Eye (tissue), 1 donor: ENCODE measurements at places on chromosomes 5 and 9.

- DNase-seq = no peak
Measured at GRCh38 chr5:136087961-136088871, 44.4 kb upstream of the SMAD5 start.

GRCh38 chr9:132383462-132383883 lies 23.2 kb downstream of the TTF1 start:
- no peak for DNase-seq

DNA sequence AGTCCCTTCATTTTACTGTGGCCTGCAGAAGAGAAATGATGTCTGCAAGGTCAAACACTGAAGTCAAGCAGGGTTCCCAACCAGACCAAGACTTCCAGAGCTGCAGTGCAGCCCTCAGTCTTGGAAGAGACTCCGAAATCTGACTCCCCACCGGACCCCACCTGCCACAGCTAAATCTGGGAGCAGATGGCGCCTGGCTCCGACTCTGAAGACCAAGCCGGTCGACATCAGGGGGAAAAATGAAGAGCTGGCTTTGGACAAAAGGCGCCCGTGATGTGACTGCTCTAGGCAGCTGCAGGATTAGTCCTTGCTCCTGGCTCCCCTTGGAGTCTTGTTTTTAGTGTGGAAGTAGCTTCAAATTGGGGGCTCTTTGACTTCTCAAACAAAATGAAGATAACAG lies 72.4 kb upstream of the ZNF622 start:
- peak; percentile 54 for DNase-seq

GRCh38 chr9:83204047-83204446 lies 141.1 kb upstream of the RASEF start:
- no peak for DNase-seq

DNA sequence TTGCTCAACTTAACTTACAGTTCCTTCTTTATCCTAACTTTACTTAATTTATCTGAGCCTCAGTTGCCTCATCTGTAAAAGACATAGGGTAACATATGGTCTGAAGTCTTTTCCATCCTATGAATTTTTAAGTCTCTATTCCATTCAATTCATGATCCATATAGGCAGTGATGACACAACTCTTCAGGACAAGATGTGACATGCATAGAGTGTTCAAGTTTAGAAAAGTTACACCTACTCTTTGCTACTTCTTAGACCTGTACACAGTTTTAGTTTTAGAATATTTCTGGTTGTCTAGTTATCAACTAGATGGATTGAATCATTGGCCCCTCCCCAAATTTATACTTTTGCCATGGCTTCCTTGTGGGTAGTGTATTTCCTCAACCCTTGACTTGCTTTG lies 50.7 kb upstream of the ELL2 start:
- no peak for DNase-seq

- DNase-seq = no peak
Measured at GRCh38 chr9:68895741-68896478, 118.0 kb downstream of the PRKACG start.

- no peak for DNase-seq
Measured at GRCh38 chr5:141872496-141873356, 5.5 kb downstream of the PCDH1 start.

- no peak for DNase-seq
Measured at GRCh38 chr9:23841304-23841703, 15.3 kb upstream of the ELAVL2 start.

GRCh38 chr9:38141746-38142591 lies 72.9 kb upstream of the SHB start:
- no peak for DNase-seq

- peak; percentile 12 for DNase-seq
Measured at GRCh38 chr9:755454-756381, 85.8 kb upstream of the DMRT1 start.

DNA sequence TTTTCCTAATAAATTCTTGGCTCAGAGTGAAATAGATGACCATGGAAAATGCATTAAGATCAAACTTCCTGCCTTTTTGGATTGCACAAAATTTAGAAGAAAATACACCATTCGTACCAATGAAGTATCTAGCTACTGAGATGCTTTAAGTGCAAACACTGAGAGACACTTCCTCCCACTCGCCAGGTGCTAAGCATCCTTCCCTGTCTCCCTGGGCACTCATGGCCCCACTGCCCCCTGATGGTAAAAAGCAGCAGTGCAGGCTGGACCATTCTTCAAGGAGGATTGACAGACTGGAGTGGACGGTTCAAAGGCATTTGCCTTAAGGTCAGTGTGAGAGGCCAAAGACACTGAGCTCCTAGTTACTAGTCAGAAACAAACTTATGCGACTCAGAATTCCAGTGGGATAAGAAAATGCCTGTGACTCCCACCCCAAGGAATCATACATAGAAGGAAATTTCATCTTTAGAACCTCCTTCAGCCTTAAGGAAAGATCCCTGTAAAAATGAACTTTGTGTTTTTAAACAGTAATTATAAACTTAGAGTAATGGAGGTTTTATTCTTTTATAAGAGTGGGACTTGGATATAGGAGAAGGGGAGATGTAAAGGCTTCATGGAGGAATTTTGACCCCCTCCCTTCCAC lies 86.0 kb upstream of the SLC30A5 start:
- DNase-seq = peak; percentile 79

DNA sequence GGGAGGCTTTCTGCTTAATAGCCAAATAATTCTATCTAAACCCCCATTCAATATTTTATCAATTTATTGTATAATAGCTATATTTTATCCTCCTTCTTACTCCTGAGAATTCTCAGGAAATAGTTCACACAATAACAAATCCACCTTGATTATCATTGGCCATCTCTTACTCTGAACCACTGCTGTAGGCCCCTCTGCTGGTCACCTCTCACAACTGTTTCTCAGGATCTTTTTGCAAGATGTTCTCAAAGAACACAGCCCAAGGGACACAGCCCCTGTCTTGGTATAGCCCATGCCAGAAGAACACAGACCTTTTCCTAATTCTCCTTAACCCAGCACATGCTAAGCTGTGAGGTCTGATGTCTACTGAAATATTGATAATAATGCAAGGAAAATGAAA lies 74.9 kb upstream of the HTR4 start:
- DNase-seq = no peak

DNA sequence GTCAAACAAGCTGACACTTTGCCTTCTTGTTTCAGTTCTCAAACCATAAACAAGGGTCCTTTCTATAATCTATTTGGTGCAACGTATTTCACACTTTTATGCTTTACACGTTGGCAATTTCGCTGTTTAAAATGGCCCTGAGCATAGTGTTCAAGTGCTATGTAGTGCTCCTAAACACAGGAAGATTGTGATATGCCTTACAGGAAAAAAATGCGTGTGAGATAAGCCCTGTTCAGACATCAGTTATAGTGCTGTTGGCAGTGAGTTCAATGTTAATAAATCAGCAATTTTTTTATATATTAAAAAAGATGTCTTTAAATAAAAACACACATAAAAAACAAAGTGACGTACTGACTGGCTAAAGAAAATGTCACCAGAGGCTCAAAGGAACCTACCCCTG lies 23.9 kb downstream of the CLINT1 start:
- DNase-seq = no peak

- DNase-seq = no peak
Measured at GRCh38 chr5:178525906-178526732, 64.1 kb downstream of the COL23A1 start.

DNA sequence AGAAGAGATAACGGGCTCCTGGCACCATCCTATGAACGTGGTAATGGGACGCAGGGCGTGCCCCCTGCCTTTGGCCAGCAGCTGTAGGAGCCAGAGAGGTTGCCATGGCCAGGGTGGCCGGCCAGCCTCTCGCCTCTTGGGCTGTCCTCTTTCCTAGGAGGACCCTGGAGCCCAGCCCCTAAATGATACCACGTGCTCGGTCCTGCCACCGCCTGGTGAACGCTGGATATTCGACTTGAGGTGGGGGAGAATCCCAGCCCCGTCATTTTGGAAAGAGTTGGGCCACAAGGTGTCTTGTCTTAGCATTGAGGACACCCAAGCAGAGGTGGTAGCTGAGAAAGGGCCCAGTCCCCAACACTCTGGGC lies 391 bp upstream of the NRG2 start:
- DNase-seq = no peak

GRCh38 chr5:132830436-132831094 lies at the start of gene SHROOM1:
Gene SHROOM1, minus strand, starts transcription at chr5:132830647. Its CDS starts 4,507 bp downstream, at chr5:132826140.
- peak; percentile 69 for DNase-seq

- no peak for DNase-seq
Measured at GRCh38 chr9:134459164-134459563, 132.9 kb downstream of the RXRA start.

GRCh38 chr9:90871327-90871935 lies 69.8 kb downstream of the SYK start:
- DNase-seq = no peak

DNA sequence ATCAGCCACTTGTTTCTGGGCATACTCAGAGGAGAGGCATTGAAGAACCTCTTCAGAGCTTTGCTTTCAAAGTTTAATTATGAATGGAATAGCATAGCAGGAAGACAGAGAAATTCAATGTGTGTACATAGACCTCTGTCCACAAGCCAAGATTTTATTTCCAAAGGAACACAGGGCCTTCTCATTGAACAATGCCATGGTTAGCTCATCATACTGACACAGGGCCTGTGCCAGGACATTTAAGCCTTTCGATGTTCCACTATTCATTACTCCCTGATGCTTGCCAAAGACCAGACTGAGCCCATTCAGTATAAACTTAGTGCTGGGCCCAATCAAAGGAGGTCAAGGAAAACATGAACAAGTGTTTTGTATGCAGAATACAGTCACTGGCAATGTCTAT lies 280.8 kb downstream of the FBXL17 start:
- DNase-seq = no peak

DNA sequence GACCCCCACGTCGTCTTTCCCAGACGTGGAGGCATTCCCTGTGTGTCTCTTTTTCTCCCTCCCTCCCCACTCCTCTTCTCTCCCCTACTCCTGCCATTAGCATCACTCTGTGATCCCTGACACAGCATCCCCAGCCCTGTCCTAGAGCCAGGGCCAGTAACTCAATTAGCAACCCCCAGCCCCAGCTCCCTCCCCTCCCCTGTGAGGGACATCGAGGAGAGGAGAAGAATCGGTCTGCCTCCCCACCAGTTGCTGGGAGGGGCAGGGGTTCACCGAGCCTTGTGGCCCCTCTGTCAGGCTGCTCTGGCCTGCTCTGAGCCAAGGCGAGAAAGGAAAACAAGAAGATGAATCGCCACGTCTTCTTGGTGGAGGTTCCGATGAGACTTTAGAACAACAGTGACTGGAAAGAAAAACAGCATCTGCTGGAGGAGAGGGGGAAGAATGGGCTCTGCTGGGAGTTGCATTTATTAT lies 123.1 kb downstream of the PAPPA start:
- no peak for DNase-seq

- no peak for DNase-seq
Measured at GRCh38 chr9:14687042-14687719, 6.1 kb downstream of the ZDHHC21 start.

GRCh38 chr5:90503596-90503995 lies 25.8 kb downstream of the LYSMD3 start:
- no peak for DNase-seq

GRCh38 chr5:178192244-178192643 lies 5.1 kb upstream of the GMCL2 start:
- no peak for DNase-seq

DNA sequence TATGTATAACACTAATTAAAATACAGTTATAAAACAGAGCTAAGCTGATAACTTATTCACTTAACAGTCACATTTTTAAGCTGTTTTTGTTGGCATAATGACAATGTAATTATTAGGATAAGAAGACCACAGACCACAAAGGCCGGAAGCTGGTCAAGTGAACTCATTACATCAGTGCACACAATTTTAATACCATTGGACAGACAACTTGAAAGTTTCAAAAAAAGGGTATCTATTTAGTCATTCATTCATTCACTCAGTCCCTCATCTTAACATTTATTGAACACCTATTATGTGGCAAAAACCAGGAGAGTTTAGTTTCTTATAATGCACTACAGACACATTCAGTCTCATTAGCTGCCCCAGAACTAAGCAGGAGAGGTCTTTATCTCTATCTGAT lies 11.6 kb downstream of the ERP44 start:
- DNase-seq = no peak

DNA sequence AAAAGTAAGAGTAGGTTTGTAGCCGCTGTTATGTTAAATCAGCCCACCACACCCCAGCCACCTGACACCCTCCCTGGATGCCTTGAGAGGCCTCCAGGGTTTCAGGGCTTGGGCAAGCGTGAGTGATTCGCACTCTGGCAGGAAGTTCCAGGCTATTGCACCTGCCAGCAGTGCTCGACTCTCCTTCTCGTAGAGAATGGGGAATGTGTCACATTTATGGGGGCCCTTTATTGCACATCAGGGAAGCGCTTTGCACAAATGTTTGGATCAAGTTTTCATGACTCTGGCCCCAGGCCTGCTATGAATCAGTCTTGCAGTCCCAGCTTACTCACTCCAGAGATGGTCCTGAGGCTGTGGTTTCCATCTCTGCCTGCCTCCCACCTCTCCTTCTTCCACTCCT lies 66.1 kb upstream of the ADRA1B start:
- DNase-seq = no peak

DNA sequence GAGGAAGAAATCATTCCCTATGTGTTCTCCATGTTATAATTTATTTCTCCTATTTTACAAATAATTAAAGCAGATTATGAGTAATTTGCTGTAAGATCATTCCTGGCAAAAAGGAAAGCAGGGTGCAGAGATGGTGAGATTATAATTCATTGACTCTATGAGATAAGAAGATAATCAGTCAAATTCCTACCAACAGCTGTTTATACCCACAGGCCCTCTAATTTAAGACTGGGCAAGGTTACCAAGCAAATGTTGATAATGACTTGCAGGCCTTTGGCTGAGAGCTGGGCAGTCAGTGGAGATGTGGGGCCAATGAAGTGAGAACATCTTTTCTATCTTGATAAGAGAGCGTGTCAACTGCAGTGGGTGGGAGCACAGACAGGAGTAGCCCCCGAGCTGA lies 222.7 kb downstream of the ICE1 start:
- no peak for DNase-seq

- no peak for DNase-seq
Measured at GRCh38 chr5:124744170-124744971, 2.1 kb downstream of the ZNF608 start.

- no peak for DNase-seq
Measured at GRCh38 chr5:18702821-18703220, 1068.6 kb downstream of the TAF11L14 start.

- DNase-seq = no peak
Measured at GRCh38 chr9:126363847-126364671, 37.4 kb downstream of the MVB12B start.

GRCh38 chr9:78280982-78281668 lies 15.8 kb upstream of the PSAT1 start:
- peak; percentile 77 for DNase-seq

DNA sequence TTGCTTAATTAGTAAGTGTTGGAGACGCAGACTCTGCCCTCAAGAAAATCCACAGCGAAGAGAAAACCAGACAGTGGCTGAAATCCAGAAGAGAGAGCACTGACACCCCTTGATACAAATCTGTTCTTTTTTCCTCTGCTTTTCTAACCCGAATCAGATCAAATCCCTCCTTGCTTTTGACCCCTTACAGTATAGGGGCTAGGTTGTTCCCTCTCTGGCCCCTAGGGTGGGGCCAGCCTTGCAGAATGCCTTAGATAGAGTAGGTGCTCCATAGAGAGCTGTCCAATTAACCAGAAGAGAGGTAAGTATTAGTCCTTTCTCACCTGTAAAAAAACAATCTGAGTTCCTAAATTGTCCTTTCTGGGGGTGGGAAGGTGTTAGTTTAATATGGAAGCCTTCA lies 10.1 kb downstream of the C1QTNF2 start:
- no peak for DNase-seq
